ENCODE measurements at places on chromosomes 7 and 10.

DNA sequence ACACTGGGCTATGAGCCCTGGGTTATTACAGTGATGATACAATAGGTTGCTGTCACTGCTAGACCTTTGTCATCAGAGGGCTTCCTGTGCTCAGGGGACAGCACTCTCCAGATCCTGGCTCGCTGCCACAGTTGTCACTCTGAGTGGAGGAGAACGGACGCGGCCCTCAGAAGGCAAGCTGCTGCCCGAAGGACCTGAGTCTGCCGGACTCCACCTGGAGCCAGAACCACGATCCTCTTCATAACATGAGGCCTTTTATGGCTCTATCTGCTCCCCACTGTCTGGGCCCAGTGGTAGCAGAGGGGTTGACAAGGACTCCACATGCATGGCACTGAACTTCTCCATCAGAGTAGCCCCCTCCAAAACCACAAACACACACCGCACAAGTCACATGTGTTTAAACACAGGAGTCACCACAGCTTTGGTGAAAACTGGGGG is 94.7 kb upstream of the EFCAB10 start:
- DNase-seq, result no peak

DNA sequence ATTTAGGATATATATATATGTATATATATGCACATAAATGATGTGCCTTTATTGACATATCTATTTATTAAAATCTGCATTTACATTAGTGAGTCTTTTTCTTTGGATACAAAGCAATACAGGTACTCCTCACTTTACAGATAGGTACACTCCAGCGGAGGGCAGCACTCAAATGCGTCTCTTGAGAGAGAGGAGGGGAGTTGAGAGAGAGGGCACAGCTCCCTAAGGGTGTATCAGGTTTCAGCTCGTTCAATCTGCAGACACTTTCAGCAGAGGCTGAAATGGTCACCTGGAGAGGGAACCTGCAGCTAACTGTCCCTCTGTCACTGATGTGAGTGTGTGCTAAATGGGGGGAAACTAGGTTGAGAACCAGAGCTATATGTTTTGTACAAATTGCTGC is 21.5 kb downstream of the C10orf53 start:
- no peak for DNase-seq

GRCh38 chr10:30991647-30992011 is 40.0 kb downstream of the ZNF438 start:
- DNase-seq, result no peak

- no peak for DNase-seq
These were observed 442.0 kb upstream of the KLF6 start for GRCh38 chr10:4226941-4227540.

GRCh38 chr7:26284995-26285632 is 6.5 kb upstream of the SNX10 start:
- DNase-seq, result no peak

DNA sequence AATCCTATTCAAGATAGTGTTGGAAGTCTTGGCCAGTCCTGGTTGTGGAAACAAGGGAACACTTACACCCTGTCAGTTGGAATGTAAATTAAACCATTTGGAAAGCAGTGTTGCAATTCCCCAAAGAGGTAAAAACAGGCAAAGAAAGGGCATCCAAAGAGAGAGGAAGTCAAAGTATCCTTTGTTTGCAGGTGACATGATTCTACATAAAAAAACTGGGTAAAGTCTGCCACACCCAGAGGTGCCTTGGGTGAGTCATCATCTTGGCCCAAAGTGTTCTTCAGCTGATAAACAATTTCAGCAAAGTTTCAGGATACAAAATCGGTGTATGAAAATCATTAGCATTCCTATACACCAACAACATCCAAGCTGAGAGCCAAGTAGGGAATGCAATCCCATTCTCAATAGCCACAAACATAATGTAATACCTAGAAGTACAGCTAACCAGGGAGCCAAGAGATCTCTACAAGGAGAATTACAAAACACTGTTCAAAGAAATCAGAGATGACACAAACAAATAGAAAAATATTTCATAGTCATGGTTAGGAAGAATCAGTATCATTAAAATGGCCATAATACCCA is 278.7 kb downstream of the SDK1 start:
- DNase-seq, result no peak

- no peak for DNase-seq
These were observed 112.0 kb upstream of the FGFR2 start for GRCh38 chr10:121710207-121710606.

- DNase-seq, result no peak
These were observed 41.3 kb upstream of the CALN1 start for GRCh38 chr7:72453471-72453870.

DNA sequence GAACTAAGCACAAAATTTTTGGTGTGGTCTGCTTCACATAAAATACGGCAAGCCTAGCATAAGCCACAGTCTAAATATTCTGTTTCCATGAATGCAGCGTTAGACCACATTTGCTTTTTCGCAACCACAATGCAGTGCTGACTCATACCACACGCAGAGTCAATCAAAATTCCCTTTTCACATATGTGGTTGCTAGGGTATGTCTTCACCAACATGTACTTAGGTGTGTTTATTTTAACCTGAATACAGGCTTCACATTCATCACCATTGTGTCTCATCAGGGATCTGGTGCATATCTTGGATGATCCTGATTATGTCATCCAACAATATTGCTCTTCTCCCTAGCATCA is 90.8 kb downstream of the CHN2 start:
- DNase-seq, result no peak

DNA sequence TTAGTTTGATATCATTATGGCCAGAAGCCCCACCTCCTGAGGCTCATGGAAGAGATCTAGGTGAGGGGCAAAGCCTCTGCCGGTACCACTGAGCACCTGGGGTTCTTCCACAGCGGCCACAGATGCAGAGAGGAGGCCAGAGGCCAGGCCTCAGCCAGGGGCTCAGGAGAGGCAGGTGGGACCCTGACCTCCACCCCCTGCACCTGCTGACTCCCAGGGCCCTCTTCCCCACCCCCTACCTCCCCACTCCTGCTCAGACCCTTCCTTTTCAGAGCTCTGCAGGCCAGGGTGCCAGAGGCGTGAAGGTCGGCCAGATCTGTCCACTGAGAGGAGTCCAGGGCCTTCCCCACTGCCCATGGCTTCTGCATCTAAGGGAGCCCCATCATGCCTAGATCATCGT is 178.7 kb upstream of the PPP2R2D start:
- DNase-seq, result peak; percentile 29

- DNase-seq, result no peak
These were observed 77.4 kb downstream of the CUL2 start for GRCh38 chr10:35012781-35013180.

DNA sequence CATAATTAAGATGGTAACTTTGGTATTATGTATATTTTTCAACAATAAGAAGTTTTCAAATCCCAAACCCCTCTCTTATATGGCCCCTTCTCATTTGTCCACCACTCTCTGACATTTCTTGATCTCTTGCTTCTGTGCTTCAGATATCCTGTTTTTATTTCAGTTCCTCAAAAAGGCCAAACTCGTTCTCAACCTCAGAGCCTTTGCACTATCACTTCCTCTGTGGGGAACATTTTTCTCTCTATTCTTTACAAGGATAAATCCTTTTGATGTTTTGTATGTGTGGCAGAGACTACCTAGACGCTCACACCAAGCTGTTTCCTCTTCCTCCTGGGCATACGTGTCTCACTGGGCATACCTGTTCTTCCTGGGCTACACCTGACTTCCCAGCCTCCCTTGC is 54.2 kb upstream of the FRMD4A start:
- DNase-seq, result no peak

- no peak for DNase-seq
These were observed 613.8 kb downstream of the PHTF2 start for GRCh38 chr7:78412216-78412858.

GRCh38 chr10:113274176-113274829 is 278.6 kb upstream of the HABP2 start:
- peak; percentile 76 for DNase-seq

GRCh38 chr10:49690698-49691356 is 11.4 kb downstream of the C10orf53 start:
- no peak for DNase-seq

- peak; percentile 78 for DNase-seq
These were observed 47.7 kb downstream of the VIPR2 start for GRCh38 chr7:159096736-159097581.

DNA sequence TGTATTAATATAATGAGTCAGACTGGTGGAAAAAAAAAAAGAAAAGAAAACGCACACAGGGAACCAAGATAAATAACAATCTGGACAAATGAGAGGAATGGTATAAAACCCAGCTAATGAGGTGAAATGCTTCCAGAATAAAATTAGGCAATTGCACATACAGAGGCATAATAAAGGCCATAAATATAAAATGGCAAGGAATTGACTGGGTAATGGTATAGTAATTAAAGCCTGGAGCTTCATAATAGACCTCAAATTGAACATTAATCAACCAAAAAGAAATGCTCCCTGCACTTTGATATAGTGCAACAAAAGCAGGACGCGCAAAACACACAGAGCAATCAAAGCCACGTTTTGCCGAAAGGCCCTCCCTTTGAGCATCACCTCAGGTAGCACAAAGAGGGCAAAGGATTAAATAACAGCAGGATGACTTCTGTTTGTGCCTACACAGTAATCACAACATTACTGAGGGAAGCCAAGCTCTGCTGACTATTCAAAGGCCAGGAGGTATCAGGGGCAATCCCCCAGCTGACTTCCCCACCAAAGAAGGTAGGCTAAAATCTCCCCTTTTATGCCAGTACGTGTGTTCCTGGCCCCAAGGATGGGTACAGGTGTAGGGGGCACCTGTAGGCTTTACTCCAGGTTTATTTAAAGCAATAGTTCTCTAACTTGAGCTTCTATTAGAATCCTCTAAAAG is 343.7 kb downstream of the ELMO1 start:
- no peak for DNase-seq

GRCh38 chr10:15483215-15484075 is 112.4 kb upstream of the FAM171A1 start:
- DNase-seq, result no peak

GRCh38 chr10:23200997-23201652 is 9.0 kb downstream of the PTF1A start:
- no peak for DNase-seq

Data from aorta (tissue), 5 donors.